ENCODE measurements at places on chromosomes 5 and 9. TPM values are rescaled to one million over a fixed set of nuclear protein-coding genes. Genes with fewer than 3 reads are reported as not detected.

Gene PCDHB6
- total RNA-seq, result 0.70 TPM

Gene C1QTNF3
- 0.95 TPM for total RNA-seq

Gene CCDC192
- not detected for total RNA-seq

Gene MRPL50
- total RNA-seq, result 11.9 TPM

Gene CDKN2B
- 306 TPM for total RNA-seq

GRCh38 chr5:61620699-61621182 is 288.7 kb downstream of the ZSWIM6 start:
- H3K27ac ChIP-seq, result no peak overlapping the region
- H3K27me3 ChIP-seq, result no peaks in the 10 kb centered on the region
- H3K4me1 ChIP-seq, result no peaks in the 10 kb centered on the region
- H3K36me3 ChIP-seq, result no peaks in the 10 kb centered on the region
- no peak for DNase-seq
- no peak overlapping the region for H3K4me3 ChIP-seq

DNA sequence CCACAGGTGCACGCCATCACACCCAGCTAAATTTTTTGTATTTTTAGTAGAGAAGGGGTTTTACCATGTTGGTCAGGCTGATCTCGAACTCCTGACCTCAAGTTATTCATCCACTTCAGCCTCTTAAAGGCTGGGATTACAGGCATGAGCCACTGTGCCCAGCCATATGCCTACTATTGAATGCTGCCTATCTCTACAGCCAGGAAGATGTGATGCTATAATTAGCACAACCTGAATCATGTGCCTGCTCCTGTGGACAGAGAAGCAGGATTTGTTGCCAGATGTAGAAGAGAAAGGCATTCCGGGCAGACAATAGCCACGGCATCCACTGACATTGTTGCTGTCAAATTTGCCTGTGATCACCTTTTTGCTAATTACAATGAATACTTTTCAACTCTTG is 24.4 kb upstream of the MLLT3 start:
- H3K27ac ChIP-seq, result no peak overlapping the region
- H3K4me1 ChIP-seq, result no peaks in the 10 kb centered on the region
- H3K27me3 ChIP-seq, result no peaks in the 10 kb centered on the region
- H3K36me3 ChIP-seq, result no peaks in the 10 kb centered on the region
- DNase-seq, result no peak
- no peak overlapping the region for H3K4me3 ChIP-seq

DNA sequence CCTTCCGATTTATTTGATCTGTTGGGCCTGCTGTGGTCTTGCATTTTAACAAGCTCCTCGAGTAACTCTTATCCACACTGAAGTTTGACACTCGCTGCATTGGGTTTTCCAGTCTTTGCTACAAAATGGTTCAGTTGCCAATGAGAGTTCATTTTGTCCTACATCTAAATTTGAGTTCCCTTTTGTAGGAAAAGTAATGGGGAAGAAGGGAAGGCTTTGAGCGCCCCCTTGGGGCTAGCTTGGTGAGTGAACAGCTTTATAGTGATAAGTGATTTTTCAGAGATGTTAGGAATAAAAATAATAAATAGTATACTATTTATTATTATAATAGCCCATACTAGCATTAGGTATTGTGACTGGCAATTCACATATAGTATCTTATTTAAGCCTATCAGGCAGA is 89.9 kb upstream of the GNAQ start:
- H3K36me3 ChIP-seq, result no peaks in the 10 kb centered on the region
- no peak for DNase-seq
- no peak overlapping the region for H3K27ac ChIP-seq
- no peak overlapping the region for H3K4me3 ChIP-seq
- H3K4me1 ChIP-seq, result no peaks in the 10 kb centered on the region

DNA sequence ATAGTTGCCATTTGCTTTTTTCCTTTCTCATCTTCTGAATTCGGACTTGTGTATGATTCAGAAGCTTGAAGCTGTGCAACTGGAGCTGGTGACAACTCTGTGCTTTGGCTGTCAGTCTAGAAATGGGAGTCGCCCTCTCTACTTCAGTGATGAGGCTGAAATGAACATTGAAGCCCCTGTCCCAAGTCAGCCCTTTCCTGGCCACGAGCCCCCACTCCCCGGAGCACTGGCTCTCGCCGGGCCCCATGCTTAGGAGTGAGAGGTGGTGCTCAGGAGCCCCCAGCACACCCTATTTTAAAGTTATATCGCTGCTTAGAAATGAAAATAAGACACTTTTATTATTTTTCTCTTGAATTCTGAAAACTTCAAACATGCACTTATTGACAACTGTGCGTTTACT is 66.0 kb downstream of the PSMB7 start:
- H3K4me1 ChIP-seq, result no peaks in the 10 kb centered on the region
- no peak for DNase-seq
- H3K27ac ChIP-seq, result no peak overlapping the region
- peaks cover 62% of the 10 kb centered on the region for H3K36me3 ChIP-seq

- DNase-seq, result no peak
- H3K27me3 ChIP-seq, result no peaks in the 10 kb centered on the region
- no peaks in the 10 kb centered on the region for H3K36me3 ChIP-seq
- no peak overlapping the region for H3K27ac ChIP-seq
- no peak overlapping the region for H3K4me3 ChIP-seq
These were observed 299.2 kb downstream of the BNC2 start for GRCh38 chr9:16571127-16571802.

DNA sequence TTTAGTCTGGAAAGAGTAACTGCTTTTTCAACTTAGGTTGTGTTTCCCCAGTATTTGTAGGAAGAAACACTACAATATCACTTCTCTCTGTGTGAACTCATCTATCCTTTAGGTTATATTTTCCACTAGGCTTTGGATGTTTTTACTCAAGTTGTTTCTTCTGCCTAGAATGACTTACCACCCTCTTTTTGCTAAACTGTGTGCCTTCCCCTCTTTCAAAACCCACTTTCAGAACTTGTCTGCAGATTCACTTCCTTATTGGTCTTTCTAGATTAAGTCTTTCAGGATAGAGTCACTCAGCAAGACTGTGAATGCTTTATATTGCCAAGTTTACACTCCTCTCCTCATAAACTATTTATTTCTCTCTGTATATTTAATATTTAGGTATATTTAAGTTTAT is 14.2 kb upstream of the CAST start:
- no peak overlapping the region for H3K27ac ChIP-seq
- no peaks in the 10 kb centered on the region for H3K36me3 ChIP-seq
- no peak overlapping the region for H3K4me3 ChIP-seq
- H3K4me1 ChIP-seq, result peaks cover 6% of the 10 kb centered on the region
- H3K27me3 ChIP-seq, result no peaks in the 10 kb centered on the region

DNA sequence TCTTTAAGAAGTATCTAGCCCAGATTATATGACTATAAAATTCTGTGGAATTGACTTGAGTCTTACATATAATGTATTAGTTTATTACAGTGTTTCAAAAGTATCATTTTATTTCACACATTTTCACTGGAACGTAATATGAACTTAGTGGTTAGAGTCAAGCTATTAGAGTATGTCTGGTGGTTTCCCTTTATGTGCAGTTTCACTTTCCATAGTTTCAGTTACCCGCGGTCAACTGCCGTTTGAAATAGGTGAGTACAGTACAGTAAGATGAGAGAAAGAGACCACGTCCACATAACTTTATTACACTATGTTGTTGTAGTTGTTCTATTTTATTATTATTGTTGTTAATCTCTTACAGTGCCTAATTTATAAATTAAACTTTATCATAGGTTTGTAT is 50.5 kb downstream of the COMMD10 start:
- H3K4me1 ChIP-seq, result peaks cover 3% of the 10 kb centered on the region
- no peaks in the 10 kb centered on the region for H3K36me3 ChIP-seq
- H3K4me3 ChIP-seq, result no peak overlapping the region
- H3K27ac ChIP-seq, result no peak overlapping the region

DNA sequence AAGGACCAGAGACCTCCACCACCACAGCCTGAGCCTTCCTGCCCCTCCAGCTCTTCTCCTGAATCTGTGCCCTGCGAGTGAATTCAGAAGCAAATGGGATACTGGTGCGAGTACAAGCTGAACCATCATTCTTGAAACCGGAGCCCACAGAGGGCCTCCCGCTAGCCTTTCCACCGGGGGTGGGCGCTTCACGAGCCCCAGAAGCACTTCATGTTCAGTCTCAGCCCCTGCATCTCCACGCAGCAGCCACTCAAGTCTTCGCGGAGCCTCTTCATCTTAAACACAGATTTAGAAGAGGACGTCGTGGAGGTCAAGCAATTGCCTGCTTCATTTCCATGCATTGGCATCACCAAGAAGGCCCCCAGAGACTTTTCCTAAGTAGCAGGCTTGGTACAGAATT is 26.0 kb upstream of the OLFM1 start:
- no peak overlapping the region for H3K4me3 ChIP-seq
- H3K36me3 ChIP-seq, result no peaks in the 10 kb centered on the region
- no peaks in the 10 kb centered on the region for H3K27me3 ChIP-seq
- H3K27ac ChIP-seq, result no peak overlapping the region

DNA sequence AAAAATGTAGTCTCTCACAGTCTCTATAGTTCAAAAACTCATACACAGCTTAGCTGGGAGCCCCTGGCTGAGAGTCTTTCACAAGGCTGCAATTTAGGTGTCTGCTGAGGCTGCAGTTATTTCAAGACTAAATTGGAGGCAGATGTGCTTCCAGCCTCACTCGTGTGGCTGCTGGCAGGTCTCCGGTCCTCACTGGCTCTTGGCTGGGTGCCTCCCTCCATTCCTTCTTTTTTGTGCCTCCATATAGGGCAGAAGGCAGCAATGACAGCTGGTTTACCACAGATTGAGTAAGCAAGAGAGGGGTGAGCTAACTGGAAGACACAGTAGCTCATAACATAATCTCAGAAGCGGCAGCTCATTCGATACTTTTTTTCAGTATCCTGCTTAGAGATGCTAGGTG is 2167.7 kb upstream of the WWC1 start:
- H3K36me3 ChIP-seq, result no peaks in the 10 kb centered on the region
- no peak overlapping the region for H3K27ac ChIP-seq
- H3K4me3 ChIP-seq, result no peak overlapping the region
- DNase-seq, result no peak
- H3K4me1 ChIP-seq, result no peaks in the 10 kb centered on the region

DNA sequence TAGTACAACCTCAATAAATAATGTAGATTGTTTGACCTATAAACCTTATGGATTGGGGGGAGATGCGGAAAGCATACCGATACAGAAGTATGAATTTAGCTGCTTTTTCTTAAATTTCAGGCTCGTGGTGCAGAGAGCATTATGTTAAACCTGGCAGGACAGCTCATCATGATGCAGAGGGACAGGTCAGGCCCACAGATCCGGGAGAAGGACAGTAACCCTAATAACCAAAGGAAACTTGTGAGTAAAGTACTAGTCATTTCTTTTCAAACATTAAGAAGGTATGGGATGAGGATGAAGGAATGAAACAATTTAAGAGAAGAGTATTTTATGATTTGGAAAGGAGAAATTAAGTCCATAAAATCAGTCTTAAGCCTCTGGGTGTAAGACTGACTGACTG is 70.5 kb downstream of the ERMP1 start:
- H3K27me3 ChIP-seq, result no peaks in the 10 kb centered on the region
- DNase-seq, result no peak
- no peaks in the 10 kb centered on the region for H3K4me1 ChIP-seq
- H3K4me3 ChIP-seq, result no peak overlapping the region
- H3K36me3 ChIP-seq, result peaks cover 42% of the 10 kb centered on the region

- H3K27ac ChIP-seq, result no peak overlapping the region
- no peaks in the 10 kb centered on the region for H3K27me3 ChIP-seq
- H3K36me3 ChIP-seq, result no peaks in the 10 kb centered on the region
- DNase-seq, result no peak
- H3K4me3 ChIP-seq, result no peak overlapping the region
These were observed 28.5 kb downstream of the ECPAS start for GRCh38 chr9:111455638-111456037.

- peaks cover 4% of the 10 kb centered on the region for H3K27me3 ChIP-seq
- no peak overlapping the region for H3K4me3 ChIP-seq
- H3K36me3 ChIP-seq, result no peaks in the 10 kb centered on the region
- H3K4me1 ChIP-seq, result peaks cover 12% of the 10 kb centered on the region
- H3K27ac ChIP-seq, result no peak overlapping the region
- DNase-seq, result no peak
These were observed 47.6 kb upstream of the GRHPR start for GRCh38 chr9:37374892-37375291.

DNA sequence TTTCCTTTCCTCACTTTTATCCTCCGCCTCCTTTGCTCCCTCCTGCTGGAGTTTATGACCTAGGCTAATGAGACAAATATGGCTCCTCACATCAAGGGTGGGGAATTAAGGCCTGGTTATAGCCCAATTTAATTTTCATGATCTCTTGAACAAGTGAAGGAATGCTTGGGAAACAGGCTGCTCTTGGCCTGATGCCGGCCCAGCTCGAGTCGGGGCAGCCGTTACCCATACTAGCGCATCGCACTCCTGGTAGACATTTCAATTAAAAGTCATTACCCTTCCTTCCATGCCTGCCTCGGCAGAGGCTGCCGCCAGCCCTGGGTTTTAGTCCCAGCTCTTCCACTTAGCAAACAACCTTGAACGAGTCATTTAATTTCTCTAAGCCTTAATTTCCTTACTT is 425.7 kb downstream of the TMEM38B start:
- no peak overlapping the region for H3K27ac ChIP-seq
- H3K4me3 ChIP-seq, result no peak overlapping the region
- no peaks in the 10 kb centered on the region for H3K4me1 ChIP-seq
- no peak for DNase-seq
- H3K27me3 ChIP-seq, result no peaks in the 10 kb centered on the region

DNA sequence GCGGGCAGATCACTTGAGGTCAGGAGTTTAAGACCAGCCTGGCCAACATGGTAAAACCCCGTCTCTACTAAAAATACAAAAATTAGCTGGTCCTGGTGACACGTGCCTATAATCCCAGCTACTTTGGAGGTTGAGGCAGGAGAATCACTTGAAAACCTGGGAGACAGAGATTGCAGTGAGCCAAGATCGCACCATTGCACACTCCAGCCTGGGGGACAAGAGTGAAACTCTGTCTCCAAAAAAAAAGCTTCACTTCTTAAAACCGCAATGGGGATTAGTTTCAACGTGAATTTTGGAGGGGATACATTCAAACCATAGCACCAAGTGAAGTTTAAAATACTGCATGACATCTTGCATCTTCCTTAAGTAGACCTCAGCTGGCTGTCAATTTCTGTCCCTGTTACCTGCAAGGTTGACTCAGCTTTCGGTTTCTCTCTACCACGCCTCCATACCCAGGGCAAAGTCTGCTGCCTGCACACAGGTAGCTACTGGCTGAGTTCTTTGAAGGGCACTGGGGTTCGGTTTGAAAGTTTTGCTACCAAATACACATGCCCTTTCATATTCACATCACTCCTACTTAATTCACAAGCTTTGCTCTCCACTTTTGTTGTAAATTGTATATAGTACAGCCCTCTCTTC is 69.3 kb downstream of the KIAA1958 start:
- no peak for DNase-seq
- H3K27ac ChIP-seq, result no peak overlapping the region
- H3K36me3 ChIP-seq, result no peaks in the 10 kb centered on the region
